CD4-positive, alpha-beta T cell treated with Interferon alpha-2 for 1 hour (primary cell): ENCODE measurements at places on chromosomes 13 and 19.

DNA sequence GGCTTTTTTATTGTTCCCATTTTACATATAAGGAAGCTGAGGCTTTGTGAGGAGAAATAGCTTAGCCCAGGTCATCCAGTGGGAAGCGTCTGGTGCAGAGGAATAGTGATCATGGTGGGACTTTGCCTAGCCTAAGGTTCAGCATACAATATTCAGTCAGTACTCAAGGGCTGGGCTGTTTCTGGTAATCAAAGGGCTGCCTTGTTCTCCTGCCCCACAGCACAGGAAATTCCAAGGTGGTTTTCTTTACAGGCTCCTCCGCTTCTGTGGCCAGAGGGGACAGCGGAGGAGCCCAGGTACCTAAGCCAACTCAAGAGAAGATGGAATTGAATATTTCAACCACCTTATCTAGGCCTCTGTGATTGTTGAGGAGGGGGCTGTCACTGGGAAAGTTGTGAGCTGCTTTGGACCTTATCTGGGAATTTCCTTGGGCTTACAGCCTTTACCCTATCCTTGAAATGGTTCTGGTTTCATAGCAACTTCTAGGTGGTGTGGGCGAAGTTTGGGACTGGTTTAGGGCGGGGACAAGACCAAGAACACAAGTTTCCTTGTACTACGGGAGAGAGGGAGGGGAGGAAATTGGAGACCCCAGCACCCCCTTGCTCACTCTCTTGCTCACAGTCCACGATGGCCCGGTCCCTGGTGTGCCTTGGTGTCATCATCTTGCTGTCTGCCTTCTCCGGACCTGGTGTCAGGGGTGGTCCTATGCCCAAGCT lies at the start of gene MIA:
Gene MIA, plus strand, starts transcription at position 606 of the 716 bp plus-strand sequence. Its CDS starts 22 bp downstream, at position 628.
- DNase-seq: no peak

- no peak for DNase-seq
Measured at GRCh38 chr13:112972258-112972657, 3.2 kb downstream of the MCF2L start.

DNA sequence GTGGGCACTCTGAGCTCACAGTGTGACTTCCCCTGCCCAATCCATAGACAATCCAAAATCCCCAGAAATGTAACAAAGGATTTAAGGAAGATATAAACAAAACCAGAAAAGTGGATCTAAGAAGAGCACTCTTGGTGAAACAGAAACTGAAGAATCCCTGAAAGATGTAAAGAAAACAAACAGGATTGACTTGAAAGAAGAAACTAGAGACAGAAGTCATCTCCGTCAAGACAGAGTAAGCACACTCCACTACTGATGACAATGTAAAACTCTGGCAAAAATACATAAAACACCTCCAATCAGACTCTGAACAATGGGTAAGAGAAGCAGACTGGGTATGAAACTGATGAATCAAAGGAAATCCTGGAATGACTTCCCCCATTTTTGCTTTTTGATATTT lies 13.5 kb downstream of the TUBGCP3 start:
- DNase-seq: no peak

- no peak for DNase-seq
Measured at GRCh38 chr19:49805822-49806619, 7.1 kb downstream of the FUZ start.

- no peak for DNase-seq
Measured at GRCh38 chr13:105153611-105154010, 1381.9 kb downstream of the EFNB2 start.

DNA sequence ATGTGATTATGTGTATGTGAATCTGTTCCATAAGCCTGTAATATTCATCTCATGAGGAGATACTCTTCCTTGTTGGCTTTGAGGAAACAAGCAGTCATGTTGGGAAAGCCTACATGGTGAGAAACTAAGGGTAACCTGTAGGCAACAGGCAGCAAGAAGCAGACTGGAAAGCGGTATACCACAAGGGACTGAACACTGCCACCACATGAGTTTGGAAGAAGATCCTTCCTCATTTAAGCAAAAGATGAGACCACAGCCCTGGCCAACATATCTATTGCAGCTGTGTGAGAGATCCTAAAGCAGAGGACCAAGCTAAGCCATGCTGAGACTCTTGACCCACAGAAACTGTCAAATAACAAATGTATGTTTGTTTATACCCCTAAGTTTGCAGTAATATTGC lies 134.8 kb downstream of the B3GLCT start:
- DNase-seq: no peak

GRCh38 chr19:58513694-58514563 lies 2.1 kb upstream of the SLC27A5 start:
- peak; percentile 92 for DNase-seq

GRCh38 chr13:29847501-29847983 lies 2.9 kb downstream of the UBL3 start:
- DNase-seq: no peak

- no peak for DNase-seq
Measured at GRCh38 chr13:99322297-99323103, 15.3 kb upstream of the GPR183 start.

DNA sequence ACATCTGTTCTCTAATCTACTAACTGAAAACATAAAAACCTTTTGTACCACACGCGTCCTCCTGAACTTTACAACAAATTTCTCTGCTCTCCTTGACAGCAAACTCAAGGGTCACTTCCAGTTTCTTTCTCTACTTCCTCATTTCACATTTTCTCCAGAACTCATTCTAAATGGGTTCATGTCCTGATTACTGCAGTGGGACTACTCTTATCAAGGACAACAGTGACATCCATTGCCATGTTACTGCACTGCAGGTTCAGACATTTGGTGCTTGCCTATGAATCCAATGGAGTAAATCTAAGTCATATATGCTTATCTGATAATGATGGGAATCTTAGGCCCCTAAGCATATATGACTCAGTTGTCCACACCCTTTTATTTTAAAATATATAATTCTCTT lies 35.3 kb downstream of the FPR3 start:
- peak; percentile 41 for DNase-seq

GRCh38 chr13:110799246-110800236 lies 86.0 kb downstream of the ING1 start:
- DNase-seq: no peak

GRCh38 chr19:38093154-38093553 lies 130.9 kb downstream of the DPF1 start:
- no peak for DNase-seq

DNA sequence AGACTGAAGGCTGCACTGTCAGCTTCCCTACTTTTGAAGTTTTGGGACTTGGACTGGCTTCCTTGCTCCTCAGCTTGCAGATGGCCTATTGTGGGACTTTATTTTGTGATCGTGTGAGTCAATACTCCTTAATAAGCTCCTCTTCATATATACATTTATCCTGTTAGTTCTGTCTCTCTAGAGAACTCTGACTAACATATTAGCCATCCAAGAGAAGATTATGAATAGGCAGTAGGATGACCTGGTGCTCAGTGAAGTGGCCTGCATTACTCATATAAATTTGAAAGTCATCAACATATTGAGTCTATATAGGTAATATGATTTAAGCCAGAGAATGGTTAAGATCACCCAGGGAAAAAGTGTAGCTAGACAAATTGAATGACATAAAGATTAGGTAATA lies 136.3 kb upstream of the UFM1 start:
- DNase-seq: no peak

- peak; percentile 16 for DNase-seq
Measured at GRCh38 chr13:41384749-41385503, 72.4 kb upstream of the RGCC start.

DNA sequence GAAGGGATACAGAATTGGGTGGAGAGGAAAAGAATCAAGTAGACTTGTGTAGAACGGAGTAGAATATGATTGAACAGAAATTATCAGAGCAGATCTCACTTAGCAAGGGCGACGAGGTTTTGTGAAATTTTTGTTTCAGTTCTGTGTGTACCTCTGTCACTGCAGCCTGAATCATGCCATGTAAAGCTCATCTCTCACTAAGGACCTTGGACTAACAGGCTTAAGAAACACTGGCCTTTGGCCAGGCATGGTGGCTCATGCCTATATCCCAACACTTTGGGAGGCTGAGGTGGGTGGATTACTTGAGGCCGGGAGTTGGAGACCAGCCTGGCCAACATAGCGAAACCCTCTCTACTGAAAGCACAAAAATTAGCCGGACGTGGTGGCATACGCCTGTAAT lies 62.6 kb downstream of the MYH14 start:
- no peak for DNase-seq

GRCh38 chr19:13722146-13722545 lies 42.2 kb upstream of the MRI1 start:
- DNase-seq: no peak

- no peak for DNase-seq
Measured at GRCh38 chr13:49071341-49071937, 95.7 kb downstream of the FNDC3A start.

GRCh38 chr19:49071860-49072547 lies 495 bp downstream of the KCNA7 start:
- no peak for DNase-seq

DNA sequence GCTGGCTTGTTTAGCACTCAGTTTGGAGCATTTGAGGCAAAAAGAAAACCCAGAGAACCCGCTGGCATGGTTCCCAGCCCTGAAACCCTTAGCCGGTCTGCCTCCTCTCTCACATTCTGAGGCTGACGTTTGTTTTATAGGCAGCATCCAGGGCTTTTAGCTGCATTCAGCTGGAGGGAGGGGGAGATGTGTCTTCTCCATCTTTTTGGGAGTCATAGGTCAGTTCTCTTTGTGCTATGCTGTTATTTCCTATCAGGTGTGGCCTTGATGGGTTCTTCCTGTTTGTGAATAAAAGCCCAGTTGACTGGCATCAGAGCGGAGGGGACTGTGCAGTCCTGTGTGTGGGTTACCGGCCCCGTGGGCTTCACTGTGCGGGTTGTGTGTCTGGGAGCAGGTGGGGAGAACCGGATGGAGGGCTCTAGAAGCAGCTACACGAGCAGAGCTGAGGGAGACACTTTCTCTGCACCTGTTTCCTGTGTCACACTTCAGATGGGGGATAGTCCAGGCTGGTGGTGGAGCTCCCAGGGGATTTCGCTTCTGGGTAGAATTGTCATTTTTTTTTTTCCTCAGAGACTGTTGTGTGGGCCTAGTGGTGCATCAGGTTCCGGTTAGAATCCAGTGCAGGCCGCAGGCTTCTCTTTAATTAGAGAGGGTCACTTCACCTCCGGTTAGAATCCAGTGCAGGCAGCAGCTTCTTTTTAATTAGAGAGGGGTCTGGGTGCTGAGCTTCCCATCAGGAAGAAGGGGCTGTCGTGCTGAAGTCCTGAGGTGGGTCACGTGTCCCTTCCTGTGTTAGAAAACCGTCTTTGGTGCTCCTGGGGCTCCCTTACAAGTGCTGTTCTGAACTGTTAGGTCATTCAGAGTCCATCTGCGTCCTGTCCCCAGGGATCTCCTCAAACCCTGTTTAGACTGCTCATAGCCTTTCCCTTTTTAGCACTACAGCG lies 69.6 kb downstream of the ARHGEF7 start:
- peak; percentile 38 for DNase-seq

- DNase-seq: no peak
Measured at GRCh38 chr13:98528663-98529064, 48.2 kb downstream of the STK24 start.

DNA sequence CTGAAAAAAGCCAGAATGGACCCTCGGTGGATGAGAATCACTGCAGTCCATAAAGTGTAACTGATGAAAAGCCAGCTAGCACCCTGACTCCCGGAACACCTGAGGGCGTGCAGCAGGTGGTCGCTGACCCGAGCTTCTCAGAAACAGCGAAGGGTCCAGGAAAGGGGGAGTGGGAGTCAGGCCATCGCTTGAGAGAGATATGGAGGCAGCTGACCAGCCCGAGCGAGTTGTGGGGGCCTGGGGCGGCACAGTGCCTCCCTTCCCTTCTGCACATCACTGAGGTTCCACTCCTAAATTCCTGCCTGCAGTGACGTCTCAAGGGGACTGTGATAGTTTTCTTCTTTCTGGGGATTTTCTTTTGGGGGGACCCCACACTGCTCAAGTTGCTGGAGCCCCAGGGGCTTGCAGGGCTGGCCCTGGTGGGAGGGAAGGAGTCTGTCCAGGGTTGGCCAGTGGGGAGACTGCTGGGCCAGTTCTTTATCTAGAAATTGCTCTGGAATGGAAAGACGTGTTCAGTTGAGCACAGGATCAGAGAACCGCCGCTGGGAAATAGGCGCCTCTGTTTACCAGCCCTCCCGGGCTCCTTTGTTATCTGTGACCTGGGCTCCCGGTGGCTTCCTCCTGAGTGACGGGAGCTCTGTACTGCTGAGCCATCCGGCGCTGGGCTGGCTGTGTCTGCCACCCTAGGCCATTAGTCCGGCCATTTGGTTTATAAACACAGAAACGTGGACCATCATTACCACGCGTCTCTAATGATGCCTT lies 71.3 kb downstream of the RAB20 start:
- DNase-seq: no peak

DNA sequence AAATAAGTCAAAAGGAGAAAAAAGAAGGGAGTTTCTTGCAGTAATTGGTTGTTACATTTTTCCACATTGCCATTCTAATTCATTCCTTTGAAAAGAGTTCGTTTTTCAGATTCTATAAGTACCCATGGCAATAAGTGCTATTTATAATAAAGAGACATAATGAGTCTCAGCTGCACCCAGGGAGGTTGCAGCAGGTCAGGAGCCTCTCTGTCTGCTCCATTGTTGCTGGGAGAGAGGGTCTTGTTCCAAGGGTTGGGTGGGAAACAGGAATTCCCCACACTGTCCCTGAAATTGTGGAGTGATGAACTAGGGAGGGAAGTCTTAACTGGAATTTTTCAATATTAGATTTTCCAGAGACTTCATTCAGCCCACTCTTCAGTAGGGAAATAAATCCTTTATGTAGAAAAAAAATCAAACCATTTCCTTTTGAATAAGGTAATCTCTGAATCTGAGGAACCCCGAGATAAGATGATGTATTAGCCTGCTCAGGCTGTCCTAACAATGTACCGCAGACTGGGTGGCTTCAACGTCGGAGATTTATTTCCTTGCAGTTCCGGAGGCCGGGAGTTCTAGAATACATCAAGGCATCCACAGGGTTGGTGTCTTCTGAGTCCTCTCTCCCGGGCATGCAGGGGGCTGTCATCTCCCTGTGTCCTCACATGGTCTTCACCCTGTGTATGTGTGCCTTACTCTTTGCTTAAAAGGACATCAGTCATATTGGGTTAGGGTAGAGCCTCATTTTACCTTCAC lies 342.7 kb upstream of the TMTC4 start:
- DNase-seq: no peak

DNA sequence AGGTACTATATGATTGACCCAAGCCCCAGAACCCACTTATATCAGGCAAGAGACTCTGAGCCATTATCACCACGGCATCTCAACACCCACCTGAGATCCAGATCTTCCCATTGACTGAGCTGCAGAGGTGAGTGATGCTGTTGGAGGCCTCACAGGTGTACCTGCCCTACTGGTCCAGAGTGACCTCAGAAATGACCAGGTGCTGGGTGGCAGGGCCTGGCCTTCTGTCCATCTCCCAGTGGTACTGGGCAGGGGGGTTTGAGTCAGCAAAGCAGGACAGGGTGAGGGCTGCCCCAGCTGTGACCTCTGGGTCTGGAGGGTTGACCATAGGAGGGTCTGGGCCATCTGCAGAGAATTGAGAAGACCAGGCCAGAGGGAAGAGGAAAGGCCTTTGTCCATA lies 13.2 kb upstream of the CEACAM20 start:
- DNase-seq: no peak

DNA sequence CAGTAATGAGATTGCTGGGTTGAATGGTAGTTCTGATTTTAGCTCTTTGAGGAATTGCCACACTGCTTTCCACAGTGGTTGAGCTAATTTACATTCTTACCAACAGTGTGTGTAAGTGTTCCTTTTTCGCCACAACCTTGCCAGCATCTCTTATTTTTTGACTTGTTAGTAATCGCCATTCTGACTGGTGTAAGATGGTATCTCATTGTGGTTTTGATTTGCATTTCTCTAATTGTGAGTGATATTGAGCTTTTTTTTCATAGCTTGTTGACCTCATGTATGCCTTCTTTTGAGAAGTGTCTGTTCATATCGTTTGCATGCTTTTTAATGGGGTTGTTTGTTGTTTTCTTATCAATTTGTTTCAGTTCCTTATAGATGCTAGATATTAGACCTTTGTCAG lies 245.0 kb downstream of the MTUS2 start:
- no peak for DNase-seq
